ENCODE measurements at places on chromosomes 3 and 15.

GRCh38 chr15:32844118-32844711 is 126.4 kb downstream of the GREM1 start:
- no peak for DNase-seq

GRCh38 chr3:197460002-197460401 is 95.8 kb downstream of the BDH1 start:
- DNase-seq = no peak

GRCh38 chr3:61066800-61067199 is 184.5 kb downstream of the FHIT start:
- DNase-seq = no peak

DNA sequence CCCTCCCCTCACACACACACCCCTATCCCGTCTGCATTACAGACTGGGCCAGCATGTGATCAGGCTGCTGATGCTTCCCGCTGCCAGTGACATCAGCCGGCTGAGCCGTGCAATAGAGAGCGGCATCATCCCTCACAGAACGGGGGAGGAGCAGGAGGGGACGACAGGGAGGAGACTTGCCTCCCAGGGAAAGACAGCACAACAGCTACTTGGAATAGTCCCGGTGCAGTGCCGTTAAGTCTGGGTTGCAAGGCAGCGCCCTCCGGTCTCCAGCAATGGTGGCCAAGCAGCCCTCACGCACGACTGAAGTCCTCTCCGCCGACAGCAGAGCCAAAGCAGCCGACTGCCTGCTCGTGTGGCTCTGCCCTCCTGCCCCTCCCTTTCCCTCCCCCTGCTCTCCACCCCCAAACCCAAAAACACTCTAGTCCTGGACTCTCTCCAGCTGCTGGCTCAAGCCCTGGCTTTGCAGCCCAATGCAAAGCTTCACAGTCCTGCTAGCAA is 31.5 kb upstream of the RPS17 start:
- no peak for DNase-seq

- no peak for DNase-seq
Observed at GRCh38 chr3:141864281-141864970, 12.0 kb upstream of the ATP1B3 start.

DNA sequence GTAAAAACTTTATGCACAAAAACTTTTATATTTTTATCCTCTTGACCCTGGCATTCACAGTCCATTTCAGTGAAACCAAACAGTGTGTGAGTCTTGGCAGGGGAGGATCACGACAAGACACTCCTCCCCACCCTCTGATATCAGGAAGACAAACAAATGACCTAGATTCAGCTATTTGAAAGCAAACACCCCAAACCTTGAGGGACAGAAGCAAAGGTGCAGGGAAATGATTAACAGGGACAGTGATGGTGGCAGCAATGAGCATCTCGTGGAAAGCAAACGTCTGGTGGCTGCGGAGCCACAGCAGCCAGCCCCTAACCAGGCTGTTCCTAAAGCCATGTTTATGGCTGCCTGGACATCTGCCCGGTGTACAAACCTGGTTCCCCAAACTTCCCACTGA is 52.1 kb downstream of the FSIP1 start:
- no peak for DNase-seq

DNA sequence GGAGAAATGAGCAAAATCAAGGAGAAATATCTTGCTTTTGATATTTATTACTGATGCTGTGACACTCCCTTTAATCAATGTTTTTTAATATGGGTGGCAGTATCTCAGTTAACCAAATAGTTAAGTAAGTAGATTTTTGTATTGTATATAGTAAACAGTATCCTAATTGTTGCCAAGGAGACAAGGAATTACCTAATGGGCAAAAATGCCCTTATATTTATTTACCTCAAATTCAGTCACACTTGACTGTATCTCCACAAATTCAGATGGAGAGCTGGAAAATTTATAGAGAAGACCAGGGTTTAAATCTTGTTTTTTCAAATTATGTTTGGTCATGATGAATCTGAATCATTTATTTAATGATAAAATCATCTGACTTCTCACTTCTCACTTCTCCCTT is 3.6 kb upstream of the CHD2 start:
- no peak for DNase-seq

- no peak for DNase-seq
Observed at GRCh38 chr3:172167892-172168648, 128.7 kb downstream of the FNDC3B start.

DNA sequence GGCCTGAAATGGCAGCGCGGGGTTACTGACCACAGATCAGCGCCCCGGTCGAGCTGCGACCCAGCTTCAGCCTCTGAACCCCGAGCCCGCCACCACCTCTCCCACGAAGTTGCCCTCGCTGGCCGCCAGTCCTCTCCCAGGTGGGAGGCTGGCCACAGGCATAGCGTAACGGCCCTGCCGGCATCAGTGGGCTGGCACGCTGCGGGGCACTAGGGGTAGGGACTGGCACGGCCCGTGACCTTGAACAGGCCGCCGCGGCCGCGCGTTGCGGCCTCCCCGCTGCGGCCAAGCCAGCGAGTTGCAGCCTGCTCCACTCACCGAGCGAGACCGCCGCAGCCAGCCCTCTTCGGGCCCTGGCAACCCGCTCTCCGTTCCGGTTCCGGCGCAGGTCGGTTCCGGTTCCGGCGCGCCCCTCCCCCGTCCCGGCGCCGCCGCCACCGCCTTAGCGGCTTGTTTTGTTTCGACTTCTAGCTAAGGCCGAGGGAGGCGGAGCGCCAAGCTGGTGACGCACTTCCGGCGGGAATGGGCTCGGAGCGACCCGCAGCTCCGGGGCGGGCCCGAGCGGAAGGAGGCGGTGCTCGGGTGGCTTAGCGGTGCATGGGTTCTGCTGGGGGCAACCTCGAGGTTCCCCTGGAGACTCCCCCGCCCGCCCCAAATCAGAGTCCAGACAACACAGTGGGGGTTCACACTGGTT is at the start of gene USP19:
Gene USP19, minus strand, starts transcription at position 386 of the 694 bp plus-strand sequence. CDS start 1,678 bp downstream, outside the sequence.
- no peak for DNase-seq

DNA sequence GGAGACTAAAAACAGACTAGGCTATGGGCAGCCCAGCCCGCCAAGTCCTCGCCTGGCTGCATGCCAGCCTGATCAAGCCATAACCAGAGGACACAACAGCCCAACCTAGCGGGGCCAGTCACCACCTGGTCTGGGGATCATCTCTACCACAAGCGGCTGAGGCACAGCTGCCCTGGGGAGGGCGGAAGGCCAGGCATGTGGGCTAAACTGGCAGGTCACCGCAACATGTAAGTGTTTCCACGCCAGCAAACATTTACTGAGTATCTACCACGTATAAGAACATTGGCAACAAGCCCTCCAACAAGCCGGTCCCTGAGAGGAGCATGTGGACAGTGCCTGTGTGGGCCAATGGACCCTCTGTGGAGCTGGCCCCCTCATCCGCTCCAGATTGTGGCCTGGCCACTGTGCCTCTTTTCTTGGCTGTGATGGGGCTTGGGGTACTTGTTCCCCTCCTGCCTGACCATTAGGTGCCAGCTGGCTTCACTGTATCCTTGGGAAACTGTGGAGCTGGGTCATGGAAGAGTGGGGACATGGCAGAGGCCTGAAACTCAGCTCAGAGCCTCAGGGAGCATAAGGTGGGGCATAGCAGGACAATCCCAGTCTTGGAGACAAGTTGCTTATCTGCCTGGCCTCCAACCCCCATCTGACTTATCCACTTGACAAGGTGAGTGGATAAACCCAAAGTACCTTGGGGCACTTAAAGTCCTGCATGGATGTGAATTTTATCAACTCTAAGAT is 9.0 kb downstream of the UBXN7 start:
- no peak for DNase-seq

GRCh38 chr3:161203485-161204098 is 17.5 kb upstream of the NMD3 start:
- DNase-seq = no peak

DNA sequence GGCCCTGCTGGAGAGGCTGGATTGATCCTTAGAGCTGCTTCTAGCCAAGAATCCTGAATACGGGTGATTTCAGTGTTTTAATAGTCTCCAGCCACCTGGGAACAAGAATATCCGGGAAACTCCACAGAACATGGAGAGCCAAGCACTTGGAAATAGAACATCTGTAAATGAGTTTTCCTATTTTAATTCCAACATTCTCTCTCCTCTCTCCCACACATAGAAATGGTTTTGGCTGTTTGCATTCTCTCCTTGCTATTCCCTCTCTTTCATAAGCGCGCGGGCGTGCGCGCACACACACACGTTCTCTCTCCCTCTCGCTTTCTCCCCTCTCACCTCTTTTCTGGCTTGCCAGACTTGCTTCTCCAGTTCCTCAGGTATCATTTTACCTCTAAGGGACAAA is 50.6 kb downstream of the GADL1 start:
- DNase-seq = no peak

GRCh38 chr3:127761441-127761801 is 60.9 kb downstream of the MGLL start:
- peak; percentile 24 for DNase-seq

DNA sequence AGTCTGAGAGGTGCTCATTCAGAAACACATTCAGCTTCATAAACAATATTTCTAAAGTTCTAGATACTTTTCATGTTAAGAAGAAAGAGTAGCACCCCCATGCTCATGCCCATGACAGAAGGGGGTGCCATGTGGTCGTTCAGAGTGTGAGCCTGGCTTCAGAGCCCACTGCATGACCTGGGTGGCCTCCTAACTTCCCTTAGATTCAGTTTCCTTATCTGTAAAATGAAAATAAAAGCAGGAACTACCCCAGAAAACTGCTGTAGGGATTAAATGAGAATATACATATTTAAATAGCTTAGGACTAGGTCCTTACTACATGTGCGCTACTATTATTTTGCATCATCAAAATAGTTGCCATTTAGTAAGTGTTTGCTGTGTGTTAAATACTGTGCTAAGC is 69.2 kb downstream of the ABHD5 start:
- no peak for DNase-seq

DNA sequence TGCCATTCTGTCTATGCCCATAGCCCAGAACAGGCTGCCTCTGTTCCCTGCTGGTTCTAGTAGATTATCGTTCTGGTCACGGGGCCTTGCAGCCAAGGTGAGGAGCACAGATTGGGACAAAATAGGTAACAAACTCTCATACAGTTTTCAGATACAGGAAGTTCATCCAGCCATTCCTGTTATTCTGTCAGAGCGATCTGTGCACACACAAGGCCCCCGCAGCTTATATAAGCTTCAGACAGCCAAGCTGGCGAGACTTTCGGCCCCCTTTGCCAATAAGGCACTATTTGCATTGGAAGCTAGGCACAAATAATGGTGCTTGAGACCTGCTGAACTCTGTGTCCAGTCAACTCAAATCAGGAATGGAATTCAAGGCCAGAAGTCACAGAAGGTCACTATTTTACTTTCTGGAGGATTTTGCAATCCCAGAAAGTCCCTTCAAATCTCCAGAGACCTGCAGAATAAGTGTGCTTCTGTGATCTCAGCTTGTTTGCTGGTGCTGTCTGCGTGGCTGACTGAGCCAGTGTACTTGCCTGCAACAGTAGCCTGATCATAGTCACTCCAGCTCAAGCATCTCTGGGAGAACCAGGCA is 69.4 kb downstream of the BFSP2 start:
- DNase-seq = no peak

DNA sequence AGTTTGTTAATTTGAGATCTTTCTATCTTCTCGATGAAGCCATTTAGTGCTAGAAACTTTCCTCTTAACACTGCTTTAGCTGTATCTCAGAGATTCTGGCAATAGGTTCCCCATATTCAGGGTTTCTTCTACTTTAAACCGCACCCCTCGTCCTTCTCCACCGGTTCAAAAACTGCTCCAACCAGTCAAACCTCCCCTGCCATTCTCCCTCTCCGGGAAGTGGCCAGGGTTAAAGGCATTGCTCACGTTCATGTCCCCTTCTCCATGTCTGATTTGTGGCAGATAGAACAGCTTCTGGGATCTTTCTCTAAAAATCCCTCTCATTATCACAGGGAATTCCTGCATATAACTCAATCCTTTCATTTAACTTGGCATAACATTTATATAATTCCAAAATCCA is 14.4 kb downstream of the ALDH1L1 start:
- no peak for DNase-seq

DNA sequence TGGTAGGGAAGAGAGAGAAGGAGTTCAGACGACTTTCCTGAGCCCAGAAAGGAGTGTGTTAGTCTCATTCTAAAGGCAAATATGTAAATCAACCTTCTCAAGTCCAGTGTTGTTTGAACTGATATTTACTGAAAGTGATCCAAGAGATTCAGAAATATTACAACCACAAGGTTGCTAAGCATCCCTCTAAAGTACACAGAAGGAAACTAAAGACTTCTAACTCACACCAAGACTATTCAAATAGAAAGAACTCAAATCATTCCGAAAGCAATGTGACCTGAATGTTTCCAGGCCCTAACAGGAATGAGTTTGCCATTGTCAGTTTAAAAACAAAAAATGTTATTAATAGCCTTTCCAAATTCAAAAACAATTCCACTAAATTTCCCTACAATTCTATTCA is 56.9 kb upstream of the VGLL3 start:
- no peak for DNase-seq

DNA sequence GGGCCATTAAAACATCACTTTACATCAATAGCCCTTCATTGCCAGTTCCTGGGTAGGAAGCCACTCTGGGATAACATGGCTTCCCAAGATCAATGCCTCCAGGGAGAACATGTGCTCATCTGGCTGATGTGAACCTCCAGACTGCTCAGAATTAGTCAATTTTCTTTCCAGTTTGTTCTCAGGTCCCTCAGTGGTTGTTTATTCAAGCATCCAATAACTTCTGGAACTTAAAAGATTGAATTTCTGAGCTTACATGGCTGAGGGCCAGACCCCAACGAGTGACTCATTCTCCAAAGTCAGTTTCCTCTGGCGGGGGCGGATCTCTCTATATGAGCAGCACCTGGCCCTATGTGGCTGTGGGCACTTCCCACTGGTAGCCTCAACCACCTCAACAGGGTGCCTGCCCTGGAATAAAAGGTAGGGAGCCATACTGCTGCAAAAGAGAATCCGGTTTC is 34.0 kb downstream of the LYZL4 start:
- DNase-seq = no peak

DNA sequence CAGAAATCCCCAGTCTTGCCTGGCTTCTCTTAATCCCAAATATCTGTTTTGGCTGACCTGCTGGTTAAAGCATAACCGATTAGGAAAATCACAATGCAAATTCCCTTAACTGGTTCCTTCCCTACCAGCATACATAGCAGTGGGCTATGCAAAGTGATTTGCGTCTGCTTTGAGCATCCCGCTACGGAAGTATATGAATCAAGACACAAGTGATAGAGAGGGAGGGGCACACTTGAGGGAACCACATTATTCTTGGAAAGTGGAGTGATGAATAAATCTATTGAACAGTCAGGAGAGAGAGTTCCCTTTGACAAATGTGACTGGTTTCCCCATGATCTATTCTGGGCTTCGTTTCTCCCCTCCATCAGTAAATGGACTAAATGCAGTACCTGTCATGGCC is 119.6 kb upstream of the C15orf61 start:
- DNase-seq = no peak

GRCh38 chr15:58755956-58756355 is 6.4 kb upstream of the ADAM10 start:
- DNase-seq = no peak
